Right lung (tissue), 10 donors: ENCODE measurements at places on chromosomes 16 and 17. TPM values are rescaled to one million over a fixed set of nuclear protein-coding genes. Genes with fewer than 3 reads are reported as not detected.

The MT1A gene
- not detected for polyA plus RNA-seq

The DRC7 gene
- 3.8 TPM for polyA plus RNA-seq

The SAT2 gene
- polyA plus RNA-seq: 86.2 TPM

The CFAP97D1 gene
- 0.05 TPM for polyA plus RNA-seq

The TRPV2 gene
- 9.0 TPM for polyA plus RNA-seq

The FBXL20 gene
- 15.9 TPM for polyA plus RNA-seq

The IL17C gene
- not detected for polyA plus RNA-seq

The MRPL58 gene
- 20.5 TPM for polyA plus RNA-seq

The NEUROD2 gene
- polyA plus RNA-seq: 0.05 TPM

The LITAFD gene
- not detected for polyA plus RNA-seq

The C16orf78 gene
- not detected for polyA plus RNA-seq

DNA sequence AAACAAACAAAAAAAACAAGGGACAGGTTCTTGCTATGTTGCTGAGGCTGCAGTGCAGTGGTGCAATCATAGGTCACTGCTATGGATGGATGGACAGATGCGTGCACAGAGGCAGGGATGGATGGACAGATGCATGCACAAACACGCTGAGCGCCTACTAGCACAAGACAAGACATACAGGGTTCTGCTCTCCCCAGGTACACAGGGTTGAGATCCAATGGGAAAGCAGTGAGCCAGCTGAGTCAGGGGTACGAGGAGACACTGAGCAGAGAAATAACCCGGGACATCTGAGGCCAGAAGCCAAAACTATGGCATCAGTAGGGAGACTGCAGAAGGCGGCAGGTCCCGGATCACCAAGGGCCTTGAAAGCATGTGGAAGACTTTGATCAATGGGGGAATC is 6.2 kb downstream of the IL32 start:
- DNase-seq: no peak

- DNase-seq: no peak
Measured at GRCh38 chr16:9429646-9430330, 338.3 kb downstream of the HAPSTR1 start.

DNA sequence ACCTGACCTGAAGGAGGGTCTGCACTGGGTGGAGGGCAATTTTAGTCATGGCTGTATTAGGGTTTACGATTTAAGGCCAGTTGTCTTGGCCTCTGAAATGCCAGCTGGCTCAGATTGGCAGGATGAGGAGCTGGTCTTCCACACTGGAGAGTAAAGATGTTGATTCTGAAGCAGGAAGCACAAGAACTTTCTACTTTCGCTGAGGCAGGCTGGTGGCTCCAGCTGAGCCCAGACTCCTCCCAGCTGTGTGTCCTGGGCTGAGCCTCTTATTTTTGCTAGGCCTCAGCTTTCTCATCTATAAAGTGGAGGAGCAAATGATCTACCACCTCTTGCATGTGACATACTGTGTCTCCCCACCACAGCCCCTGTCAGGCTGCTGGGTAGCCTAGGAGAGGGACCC is 74.4 kb downstream of the MRM1 start:
- DNase-seq: no peak

DNA sequence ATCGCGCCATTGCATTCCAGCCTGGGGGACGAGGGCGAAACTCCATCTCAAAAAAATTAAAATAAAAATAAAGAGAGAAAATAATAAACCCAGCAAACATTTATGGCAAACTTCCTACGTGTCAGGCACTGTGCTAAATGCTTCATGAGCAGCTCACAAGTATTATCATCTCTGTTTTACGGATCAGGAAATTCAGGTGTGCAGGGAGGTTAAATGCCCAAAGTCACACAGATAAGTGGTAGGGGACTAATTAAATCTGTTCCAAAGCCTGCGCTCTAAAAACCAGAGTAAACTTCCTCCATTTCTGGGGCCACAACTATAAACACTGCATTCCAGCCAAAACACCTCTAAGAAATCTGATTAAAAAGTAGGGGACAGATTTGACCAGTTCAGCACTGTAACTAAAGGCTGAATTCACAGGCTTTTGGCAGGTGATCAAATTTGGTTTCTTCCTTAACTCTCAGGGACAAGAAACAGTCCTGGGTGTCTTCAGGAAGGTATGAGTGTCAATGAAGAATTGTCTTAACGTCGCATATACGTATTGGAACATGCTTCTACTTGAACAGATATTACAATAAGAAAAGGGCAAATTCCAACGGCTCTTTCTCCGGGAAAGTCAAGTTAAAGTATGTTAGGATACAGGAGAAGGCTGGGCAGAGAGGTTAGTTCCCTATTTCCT is 996 bp downstream of the STRADA start:
- no peak for DNase-seq

DNA sequence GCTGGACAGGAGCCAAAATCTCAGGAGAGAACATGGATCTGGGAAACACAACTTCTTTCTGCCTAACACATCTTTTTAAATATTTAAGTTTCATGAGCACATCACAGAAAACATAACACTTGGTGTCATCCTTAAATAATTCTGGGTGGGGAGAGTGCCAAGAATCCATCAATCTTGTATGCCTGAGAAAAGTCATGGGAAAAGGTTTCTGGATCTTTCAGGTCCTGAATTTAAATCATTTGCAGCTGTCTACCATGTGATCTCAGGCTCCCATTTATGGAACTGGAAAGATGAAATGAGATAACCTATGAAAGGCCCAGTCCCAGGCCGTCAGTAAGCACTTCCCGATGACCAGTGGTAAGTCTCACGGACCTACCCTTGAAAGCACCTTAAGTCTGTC is 15.1 kb downstream of the CDH11 start:
- DNase-seq: no peak

- DNase-seq: no peak
Measured at GRCh38 chr16:85231959-85232358, 119.7 kb upstream of the CIBAR2 start.

- DNase-seq: no peak
Measured at GRCh38 chr17:10031606-10032005, 126.5 kb upstream of the RCVRN start.

DNA sequence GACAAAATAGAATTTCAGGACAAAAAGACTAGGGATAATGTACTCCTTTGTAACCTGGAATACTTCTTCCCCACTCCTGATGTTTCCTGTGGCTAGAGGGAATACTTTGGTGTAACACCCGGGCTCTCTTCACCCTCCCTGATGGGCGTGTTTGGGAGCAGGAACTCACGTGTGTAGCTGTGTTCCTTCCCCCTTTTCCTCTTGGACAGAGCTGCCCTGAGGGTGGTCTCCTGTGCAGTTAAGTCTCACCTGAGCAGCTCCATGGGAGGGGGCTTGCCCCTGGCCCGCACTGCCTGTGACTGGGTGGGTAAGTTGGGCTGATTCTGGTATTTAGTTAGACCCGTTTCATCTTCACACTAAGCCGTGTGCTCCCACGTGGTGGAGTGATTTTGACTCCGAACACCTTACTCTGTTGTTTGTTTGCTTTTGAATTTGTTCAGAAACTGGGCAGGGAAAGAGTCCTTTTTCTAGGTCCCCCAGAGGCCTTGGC is 87.9 kb downstream of the OR1D5 start:
- no peak for DNase-seq

GRCh38 chr17:17298108-17298507 is 5.1 kb upstream of the NT5M start:
- DNase-seq: no peak

DNA sequence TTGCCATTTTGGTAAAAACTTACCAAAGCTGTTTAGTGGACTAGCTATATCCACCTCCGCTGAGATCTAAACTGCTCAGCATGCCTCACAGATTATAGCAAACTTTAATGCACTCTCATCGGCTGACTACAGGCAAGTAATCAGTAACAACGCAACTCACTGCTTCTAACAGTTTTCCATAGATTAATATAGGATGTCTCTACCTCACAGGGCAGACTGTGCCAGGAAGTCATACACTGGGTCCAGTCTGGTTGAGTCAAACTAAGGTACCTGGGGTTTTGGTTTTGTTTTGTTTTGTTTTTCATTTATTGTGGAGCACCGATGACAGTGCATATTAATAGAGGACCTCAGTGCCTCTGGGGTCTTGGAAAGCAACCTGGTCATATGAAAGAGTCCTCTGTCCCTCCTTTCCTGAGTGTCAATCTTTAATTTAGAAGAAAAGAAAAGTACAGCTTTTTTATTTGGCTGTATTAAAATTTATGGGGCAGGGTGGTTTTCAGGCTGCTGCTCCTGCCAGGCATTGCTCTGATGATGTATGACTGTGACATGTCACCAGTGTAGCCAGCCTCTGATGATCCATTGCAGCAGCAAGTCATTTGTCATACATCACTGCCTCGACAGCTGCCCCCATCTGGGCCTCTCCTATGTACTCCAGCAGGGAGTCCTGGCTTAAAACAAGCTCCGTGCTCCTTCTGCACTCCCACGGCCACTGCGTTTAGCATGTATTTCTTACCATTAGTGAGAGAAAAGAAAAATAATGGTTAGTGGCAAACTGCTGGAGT is 854.1 kb downstream of the KCNJ2 start:
- no peak for DNase-seq

DNA sequence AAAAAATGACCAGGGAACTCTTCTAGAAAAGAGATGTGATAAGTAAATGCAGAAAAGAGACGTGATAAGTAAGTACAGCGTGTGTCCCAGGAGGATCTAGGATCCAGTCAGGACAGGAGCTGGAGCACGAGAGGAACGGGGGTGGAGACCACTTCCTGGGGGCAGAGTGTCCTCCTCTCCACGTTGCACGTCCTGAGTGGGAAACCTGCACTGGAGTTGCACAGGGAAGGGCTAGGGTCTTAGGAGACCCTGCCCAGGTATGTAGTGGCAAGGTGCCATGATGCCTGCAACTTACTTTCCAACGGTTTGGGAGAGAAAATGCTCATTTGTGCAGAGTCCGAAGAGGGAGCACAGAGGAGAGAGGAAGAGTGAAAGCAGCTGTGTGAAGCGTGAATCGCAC is 55.8 kb downstream of the RNF213 start:
- DNase-seq: no peak

DNA sequence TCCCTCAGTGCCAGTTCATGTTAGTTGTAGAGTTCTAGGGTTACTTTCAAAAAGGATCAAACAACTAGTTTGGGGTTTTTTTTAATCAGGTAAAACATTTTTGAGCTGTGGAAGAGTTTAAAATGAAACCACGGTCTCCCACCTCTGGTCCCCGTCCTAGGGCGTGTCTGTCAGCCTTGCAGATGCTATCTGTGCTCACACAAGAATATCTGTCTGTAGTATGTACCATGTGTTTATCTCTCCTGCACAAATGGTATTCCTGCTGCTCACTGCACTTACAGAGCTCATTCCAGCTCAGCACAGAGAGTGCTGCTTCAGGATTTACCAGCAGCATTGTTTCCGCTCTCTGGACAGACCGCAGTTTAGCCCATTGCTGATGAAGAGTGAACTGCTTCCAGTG is 38.9 kb downstream of the UBN1 start:
- no peak for DNase-seq

GRCh38 chr16:27182906-27183405 is 20.4 kb upstream of the KDM8 start:
- DNase-seq: no peak

DNA sequence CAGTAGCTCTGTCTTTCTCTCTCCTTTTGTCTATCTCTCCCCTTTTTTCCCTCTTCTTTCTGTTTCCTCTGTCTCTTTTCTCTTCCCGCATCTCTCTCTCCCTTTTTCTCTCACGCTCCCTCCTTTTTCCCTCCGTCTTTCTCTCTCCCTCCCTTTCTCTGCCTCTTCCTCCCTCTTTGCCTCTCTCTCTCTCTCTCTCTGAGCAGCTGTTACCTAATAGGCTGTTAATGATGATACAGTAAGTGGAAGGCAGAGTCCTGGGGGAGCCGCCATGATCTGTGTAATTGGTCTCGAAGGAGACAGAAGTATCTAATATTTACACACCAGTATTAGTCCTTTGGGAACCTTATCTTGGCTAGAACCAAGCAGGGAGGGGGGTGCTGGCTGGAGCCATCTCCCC is 136.1 kb upstream of the CIBAR2 start:
- DNase-seq: no peak

DNA sequence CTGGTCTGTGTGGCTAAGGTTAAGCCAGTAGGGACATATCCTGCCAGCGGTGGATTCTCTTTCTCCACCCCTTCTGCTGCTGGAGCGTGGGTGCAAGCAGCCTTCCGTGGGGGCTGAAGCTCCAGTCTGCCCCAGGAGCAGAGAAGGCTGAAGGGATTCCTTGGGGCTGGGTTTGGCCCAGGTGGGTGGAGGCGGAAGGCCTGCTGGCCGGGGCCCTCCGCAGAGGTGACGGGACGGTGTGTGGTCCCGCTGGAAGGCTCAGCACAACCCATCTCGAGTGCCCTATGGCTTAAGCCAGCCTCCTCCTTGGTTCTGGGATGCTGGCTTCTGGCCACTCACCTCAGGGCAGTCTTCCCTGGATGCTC is 13.1 kb downstream of the TIMM22 start:
- DNase-seq: no peak

DNA sequence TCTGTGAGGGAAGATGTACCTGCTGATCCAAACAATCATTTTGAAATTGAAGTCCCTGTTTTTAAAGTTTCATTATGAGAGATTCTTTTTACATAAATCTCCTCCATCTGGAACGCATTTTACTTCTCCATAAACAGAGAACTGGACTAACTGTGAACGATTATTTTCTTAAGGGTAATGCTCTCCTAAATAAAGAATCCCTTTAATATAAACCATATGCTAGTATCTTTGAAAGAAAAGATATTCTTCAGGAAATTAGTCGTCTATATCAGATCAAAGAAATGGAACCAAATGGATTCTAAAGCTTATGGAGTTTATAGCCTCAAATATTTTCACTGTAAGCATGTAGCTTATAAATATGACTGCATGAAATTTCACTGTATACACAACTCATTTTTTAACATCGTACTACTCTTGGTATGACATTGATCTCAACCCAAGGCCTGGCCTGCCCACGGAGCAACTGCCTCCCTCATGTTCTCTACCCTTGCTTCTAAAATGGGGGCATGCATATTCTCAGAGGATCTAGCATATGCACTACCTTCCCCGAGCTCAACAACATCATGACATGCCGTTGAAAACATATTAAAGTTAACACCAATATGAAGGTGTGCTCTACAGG is 66.4 kb downstream of the MYH10 start:
- DNase-seq: no peak

DNA sequence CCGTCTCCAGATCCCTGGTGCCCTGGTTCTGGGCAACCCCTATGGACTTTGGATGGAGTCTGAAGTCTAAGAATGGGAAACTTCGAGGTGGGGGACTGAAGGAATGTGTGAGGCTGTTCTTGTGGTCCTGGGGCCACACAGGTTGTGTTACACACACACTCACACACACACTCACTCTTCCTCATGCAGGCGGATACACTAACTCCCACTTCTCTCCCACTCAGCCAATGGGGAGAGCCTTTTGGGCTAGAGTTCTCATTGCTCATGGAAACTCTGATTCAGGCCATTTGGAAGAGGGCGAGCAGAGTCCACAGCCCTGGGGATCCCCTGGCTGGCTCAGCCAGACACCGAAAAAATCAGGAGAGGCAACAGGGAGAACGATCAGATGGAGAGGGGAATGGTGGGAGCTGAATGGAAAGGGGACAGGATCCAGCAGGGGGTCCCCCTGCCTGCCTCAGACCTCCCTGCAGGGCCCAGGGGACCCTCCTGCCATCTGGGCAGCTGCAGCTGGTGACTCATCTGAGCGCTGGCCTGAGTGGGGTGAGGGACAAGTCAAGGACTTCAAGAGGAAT is 9.1 kb downstream of the IGFBP4 start:
- DNase-seq: no peak
